Activated effector memory CD4-positive, alpha-beta T cell treated with anti-CD3 and anti-CD28 coated beads, Interleukin-2, amount 50 U/mL, for 16 hours (primary cell): ENCODE measurements at places on chromosomes 3 and 15.

DNA sequence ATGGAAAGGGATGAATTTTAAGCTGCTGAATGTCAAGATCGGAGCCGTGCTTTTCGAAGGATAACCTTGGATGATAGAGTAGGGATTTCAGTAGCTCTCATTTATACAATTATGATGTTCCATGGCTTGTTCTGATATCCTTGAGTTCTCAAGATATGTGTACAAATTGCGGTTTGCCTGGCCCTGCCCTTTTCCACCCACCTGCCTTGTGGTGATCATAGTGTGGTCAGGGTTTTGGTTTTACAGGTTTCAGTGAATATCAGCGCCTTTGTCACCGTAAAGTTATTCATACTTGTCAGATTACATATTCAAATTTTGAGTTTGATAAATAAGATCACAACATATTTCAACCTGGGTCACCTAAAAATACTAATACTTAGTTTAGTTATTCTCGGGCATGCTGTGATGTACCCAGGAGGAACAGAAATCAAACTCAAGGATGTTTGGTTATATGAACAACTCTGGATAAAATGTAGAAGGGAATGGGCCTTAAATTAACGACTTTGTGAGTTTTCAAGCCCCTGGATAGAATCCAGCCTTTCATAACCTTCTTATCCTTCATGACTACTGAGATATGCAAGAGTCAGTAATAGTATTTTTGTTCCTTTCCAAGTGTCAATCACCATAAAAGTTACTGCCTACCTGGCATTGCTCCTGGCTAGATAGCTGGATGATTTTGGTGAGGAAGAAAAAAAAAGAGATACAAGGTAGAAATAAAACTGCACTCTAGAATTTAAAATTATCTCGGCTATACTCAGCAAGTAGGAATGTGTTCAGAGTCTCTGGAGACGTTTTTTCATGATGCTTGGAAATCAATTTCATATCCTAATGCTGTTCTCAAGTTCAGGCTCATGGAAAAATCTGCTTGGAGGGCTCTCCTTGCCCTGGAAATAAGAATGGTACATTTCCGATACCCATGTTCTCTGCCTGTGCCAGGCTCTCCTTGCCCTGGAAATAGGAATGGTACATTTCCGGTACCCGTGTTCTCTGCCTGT, 209.2 kb upstream of the TPRG1 start:
- DNase-seq = no peak

GRCh38 chr3:127833281-127834032, 11.1 kb upstream of the MGLL start:
- no peak for DNase-seq

GRCh38 chr15:70121624-70122302, 24.0 kb upstream of the TLE3 start:
- DNase-seq = no peak

DNA sequence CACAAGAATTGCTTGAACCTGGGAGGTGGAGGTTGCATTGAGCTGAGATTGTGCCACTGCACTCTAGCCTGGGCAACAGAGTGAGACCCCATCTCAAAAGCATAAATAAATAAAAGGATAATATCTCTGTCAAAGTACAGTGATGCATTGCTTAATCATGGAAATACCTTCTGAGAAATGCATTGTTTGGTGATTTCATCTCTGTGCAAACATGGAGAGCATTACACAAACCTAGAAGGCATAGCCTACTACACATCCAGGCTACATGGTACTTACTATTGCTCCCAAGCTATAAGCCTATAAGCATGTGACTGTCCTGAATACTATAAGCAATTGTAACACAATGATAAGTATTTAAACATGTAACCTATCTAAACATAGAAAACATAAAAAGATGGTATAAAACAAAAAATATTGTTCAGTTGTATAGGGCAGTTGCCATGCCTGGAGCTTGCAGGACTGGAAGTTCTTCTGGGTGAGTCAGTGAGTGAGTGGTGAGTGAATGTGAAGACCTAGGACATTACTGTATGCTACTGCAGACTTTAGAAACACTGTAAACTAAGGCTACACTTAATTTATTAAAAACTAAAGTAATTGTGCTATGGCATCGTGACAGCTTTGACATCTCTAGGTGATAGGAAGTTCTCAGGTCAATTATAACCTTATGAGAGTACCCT, 93.6 kb upstream of the SNRPN start:
- no peak for DNase-seq

GRCh38 chr3:175224051-175224450, 364.9 kb downstream of the NAALADL2 start:
- DNase-seq = no peak

DNA sequence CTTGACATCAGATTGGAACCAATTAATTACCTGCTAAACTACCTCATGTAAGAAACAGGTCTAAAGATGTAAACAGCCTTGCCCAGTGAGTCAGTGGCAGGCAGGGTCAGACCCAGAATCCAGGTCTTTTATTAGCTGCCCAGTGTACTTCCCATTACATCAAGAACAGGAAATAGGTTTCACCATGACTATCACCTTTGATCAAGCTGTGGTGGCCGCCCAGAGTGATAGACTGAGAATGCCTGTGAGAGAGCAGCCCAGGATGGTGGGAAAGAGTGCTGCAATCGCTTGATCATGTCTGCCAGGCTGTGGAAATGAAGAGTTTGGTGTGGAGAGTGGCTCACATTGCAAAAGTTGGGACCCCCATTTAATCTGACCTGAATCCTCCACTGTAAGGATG, 61.3 kb upstream of the PIAS1 start:
- DNase-seq = no peak

GRCh38 chr3:100634493-100635272, 25.3 kb downstream of the ADGRG7 start:
- no peak for DNase-seq

DNA sequence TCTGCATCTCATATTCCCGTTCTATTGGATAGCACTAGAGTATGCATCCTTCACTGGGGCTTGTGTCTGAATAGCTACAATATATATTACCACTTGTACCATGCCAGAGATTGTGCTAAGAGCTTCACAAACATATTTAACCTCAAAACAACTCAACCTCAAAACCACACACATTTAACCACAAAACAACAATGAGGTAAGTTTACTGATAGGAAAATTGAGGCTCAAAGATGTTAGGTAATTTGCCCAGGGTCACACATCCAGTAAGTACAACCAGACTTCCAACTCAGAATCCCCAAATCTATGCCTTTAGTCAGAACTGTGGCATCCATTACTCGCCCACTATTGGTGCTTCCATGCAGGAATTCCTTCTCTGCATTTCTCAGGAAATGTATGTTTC, 220.0 kb downstream of the FAM43A start:
- DNase-seq = no peak
